ENCODE measurements at places on chromosomes 2 and 18.

GRCh38 chr2:236208019-236208926, 40.1 kb upstream of the GBX2 start:
- no peak for DNase-seq

DNA sequence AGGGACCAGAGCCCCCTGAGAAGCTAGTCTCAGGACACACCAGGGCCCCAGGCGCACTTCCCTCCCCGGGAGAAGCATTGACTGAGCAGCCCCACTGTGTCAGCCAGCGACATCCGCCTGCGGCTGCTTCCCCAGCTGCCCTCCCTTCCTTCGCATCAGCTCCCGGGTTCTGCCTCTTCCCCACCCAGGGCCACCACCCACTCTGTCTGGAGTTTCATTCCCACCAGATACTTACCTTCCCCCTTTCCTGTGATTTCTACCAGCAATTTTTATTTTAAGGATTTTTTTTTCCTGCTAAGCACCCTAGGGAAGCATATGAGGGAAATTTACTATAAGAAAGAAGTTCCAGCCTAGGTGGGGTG, 99.2 kb downstream of the SMAD7 start:
- peak; percentile 91 for DNase-seq

- no peak for DNase-seq
These were observed 11.8 kb downstream of the WIPF1 start for GRCh38 chr2:174585657-174586252.

DNA sequence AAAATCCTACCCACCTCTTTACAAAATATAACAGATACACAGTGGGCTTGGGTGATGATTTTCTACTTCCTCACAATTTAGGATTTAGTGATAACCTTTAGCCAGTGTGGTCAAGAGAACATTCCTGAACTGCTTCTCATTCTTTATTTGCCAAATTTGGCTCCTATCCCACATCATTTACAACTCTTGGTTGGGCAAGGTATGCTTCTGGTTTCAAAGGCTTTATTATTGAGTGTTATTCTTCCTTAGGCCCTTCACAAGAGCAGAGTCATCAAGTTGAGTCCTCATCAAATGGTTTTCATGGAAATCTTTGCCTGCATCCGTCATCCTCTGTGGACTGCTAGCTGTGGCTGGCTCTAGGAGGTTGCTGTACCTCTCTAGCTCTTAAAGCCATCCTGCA, 472.0 kb upstream of the ETAA1 start:
- no peak for DNase-seq

DNA sequence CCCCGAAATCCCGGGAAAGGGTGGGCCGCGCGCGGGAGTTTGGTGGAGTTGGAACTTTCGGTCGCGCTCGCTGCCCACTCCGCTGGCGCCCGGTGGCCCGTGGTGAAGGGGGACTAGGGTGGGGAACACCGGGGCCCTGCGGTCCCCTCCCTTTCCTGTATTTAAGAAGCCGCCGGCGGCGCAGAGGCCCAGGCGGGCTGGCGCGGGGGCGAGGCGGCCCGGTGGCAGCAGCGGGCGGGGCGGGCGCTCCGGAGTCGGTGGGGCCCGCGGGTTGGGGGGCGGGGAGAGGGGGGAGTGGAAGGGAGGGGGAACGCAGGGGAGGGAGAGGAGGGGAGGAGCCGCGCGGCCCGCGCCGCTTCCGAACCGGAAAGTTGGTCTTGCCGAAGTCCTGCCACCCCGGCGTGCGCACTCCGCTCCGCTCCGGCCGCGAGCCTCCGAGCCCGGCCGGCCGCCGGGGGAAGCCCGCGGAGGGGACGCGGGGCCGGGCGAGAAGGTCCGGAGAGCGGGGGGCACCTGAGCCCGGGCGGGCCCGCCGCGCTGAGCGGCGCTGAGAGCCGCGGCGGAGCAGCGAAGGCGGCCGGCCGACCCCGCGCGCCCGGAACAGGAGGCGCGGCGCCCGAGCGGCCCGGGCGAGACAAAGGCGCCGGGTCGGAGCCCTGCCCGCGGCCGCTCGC, 425 bp upstream of the SALL3 start:
- DNase-seq = peak; percentile 35

- no peak for DNase-seq
These were observed 62.9 kb downstream of the NOL10 start for GRCh38 chr2:10626837-10627236.

- no peak for DNase-seq
These were observed 492.4 kb upstream of the ACVR2A start for GRCh38 chr2:147352264-147353071.

- no peak for DNase-seq
These were observed 9.9 kb downstream of the CHST9 start for GRCh38 chr18:27175245-27175644.

GRCh38 chr2:184562532-184562931, 35.8 kb upstream of the ZNF804A start:
- DNase-seq = no peak

DNA sequence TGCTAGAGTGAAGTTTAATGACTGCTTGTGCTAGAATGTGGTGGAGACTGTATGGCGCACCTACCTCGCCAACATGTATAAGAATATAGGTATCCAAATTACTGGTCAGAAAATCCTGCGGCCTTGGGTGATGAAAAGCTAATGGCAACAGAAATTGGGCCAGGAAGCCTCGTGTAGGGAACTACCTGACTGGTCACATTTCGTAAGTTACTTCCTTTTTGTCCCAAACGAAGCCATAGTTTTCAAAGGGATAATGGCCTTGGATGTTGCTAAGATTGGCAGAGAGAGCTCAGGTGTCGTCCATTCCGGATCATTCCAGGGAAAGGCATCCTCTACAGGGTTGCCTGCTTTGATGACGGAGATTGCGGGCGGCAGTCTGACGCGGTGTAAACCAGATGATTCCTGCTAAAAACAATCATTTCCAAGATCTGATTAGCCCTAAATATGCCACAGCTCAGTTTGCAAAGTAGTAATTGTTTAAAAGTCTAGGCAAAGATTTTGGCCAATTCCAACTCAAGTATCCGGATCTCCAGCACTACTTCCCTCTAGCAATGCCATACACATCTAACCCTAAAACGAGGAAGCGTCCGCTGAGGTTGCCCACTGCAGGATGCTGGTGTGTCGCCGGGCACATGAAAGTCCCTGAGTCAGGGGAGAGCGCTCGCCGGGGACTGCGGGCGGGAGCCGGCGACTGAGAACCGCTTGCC, 708 bp upstream of the MALT1 start:
- no peak for DNase-seq
